ENCODE measurements at places on chromosomes 3 and 15. TPM values are rescaled to one million over a fixed set of nuclear protein-coding genes. Genes with fewer than 3 reads are reported as not detected.

GABRG3 gene
- not detected for total RNA-seq

DNA sequence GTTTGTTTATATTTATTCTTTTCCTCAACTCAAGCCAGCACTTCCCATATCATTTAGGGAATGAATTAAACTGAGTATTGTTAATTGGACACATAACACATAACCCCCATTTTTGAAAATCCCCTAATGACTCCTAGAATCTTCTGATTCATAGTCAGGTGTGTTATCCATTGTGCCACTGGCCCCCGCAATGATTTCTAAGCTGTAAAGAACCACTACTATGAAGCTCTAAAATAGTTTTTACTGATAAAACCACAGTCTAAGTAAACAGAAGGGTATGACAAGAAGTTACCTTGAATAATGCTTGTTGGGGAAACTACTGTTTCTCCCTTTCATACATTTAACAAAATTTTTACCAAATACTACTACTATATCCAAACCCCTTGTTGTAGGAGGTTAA is 22.3 kb upstream of the SLC12A8 start:
- no peak for DNase-seq

GRCh38 chr3:32431481-32431880 is 39.8 kb downstream of the CMTM7 start:
- peak; percentile 68 for DNase-seq

GRCh38 chr3:66933233-66933632 is 64.9 kb upstream of the KBTBD8 start:
- no peak for DNase-seq

- no peak for DNase-seq
Measured at GRCh38 chr15:87767516-87767915, 489.0 kb downstream of the NTRK3 start.

GRCh38 chr3:72042397-72043203 is 257.7 kb upstream of the PROK2 start:
- no peak for DNase-seq

SLC24A5 gene
- not detected for total RNA-seq

DNA sequence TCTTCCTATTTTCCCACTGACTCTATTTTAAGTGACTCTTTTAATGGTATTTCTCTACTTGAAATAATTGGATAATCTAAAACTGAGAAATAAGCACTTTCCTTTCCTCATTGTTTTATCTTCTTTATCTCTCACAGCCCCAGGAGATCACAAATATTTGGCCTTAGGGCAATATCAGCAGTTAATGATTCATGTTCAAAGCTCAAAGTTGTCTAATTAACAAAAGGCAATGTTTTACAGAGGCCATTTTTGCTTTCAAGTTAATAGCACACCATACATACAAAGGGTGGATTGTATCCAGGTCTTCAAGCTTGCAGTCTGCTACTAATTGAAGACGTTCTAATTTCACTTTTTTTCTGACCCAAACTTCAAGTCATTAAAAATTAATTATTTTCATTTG is 120.1 kb downstream of the LRRN1 start:
- no peak for DNase-seq

DNA sequence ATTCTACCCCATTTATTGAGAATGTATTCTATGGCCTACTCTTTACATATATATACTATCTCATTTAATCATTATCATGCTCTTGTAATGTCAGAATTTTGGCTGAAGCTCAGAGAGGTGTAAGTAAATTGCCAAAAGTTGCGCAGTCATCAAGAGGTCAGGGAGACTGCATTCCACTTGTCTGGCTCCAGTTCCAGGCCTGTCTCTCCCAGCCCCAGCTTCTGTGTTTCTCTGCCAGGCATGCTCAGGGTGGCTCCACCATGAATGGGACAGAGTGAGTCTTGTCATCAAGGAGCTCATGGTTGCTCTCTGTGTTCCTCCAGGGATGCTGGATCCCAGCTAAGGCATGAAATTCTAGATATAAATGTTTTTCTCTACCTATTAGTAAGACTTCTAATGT is 635.1 kb upstream of the MDFIC2 start:
- DNase-seq, result no peak
